ENCODE measurements at places on chromosomes 6 and 20.

GRCh38 chr6:96715608-96716007 is 121.7 kb downstream of the GPR63 start:
- no peak for DNase-seq

GRCh38 chr6:89073840-89074239 is 6.7 kb upstream of the PNRC1 start:
- DNase-seq: no peak

DNA sequence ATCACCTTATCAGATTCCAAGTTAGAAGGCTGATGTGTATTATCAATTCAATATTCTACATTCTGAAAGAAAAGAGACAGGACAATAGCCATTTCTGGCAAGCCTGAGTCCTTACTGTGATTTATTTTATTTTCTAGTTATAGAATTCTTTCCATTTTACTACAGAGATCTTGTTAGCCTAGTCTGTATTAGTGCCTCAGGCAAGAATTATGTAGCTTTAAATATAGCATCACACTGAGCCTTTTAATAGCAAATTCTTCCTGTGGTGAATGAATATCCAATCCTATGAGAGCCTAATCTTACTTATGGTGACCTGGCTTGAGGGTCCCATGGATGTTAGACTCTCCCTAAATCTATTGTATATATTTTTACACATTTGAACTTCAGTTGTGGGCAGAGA is 732.8 kb upstream of the CITED2 start:
- DNase-seq: no peak

DNA sequence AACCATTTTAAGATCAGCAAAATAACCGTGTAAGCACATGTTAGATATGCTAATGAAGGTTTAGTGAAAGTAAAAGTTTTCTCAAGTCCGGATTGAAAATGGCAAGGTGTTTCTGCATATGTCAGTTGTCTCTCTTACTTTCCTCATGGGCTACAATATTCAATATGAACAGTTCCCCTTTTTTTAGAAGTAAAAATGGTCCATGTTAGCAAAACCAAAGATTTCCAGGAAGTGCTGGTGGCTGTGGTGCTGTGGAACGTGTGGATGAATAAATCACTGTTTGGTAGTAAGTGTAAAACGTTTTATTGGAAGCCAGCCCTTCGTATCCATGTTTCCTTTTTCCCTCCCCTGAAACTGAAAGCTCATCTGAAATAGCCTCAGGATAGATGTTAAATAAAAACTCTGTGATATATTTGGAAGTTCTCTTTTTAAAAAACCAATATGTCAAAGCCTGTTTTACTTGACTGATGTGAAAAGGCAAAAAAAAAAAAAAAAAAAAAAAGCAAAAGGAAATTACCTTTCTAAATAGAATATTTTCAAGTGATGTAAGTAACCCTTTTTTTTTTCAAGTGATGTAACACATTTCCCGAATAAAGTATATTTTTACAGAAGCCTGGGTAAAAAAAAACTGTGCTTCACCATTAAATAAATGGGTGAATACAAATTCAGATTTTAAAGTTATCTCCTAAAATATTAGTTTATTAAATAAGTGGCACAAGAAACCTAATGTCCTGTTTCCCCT is 41.9 kb downstream of the PLEKHG1 start:
- no peak for DNase-seq

- no peak for DNase-seq
Measured at GRCh38 chr6:99145738-99146137, 198.0 kb upstream of the FBXL4 start.

DNA sequence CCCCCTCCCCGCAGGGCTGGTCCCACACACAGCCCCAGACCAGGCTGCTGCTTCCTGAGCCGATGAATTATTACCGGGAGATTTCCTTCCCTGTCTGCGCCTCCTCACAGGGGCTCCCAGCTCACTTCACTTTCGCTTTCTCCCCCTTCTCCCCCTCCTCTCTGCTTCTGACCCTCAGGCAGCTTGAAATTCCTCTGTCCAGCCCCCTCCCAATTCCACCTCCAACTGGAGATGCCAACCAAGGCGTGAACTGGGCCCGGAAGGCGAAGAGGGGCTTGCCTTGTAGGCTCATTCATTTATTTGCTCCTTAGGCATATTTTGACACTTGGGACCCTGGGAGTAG is 1.7 kb upstream of the TCF15 start:
- DNase-seq: no peak

DNA sequence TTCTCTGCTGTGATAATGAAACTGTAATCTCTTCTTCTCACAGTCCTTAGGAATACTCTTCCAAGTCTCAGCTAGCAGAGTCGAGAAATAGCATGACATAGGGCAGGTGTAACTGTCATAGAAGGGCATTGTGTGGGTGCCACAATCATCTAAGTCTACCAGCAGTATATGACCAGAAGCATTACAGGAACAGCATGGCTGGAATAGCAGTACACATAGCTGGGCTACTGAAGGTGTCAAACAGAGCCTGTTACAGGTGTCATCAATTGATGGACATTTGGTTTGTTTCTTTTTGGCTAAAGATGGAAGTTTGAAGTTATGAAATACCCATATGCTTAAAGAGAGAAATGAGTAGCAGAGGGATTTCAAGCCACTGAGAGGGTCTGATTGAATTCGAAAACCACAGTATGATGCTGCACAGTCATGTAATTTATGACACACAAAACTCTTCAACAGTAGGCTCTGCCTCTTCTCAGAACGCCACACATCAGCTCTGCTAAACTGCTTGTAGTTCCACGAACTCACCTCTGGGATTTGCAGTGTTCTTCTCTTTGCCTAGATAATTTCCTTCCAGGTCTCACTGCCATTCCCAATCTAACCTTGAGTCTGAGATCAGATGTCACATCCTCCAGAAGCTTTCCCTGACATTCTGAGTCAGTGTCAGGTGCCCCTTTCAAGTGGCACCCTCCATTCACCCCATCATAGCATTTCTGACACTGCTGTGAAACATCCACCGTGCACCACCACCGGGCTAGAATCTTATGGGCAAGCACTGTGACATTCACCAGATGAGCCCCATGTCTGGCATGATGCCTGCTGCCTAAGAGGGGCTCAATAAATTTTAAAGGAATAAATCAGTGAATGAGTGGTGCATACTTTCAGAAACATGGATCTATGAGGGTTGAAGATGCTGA is 151.0 kb downstream of the ADAT2 start:
- DNase-seq: no peak

DNA sequence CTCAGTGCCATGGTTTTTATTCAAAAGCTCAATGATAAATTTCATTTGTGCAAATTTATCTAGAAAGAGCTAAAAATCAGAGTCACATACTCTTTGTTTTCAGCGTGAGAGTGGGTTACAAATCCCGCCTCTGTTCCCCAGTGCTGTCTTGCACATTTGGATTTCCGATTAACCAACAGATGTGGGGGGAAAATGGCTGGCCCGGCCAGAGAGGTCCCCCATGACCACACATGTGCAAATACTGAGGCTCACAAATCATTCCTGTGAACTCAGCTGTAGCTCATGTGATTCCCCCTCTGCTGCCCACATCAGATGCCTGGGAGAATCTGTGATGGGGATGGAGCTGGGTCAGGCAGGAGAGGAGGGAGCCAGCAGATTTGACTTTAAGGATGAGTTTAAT is 168.7 kb downstream of the PAX1 start:
- no peak for DNase-seq

- DNase-seq: no peak
Measured at GRCh38 chr6:20400456-20401204, 1.0 kb upstream of the E2F3 start.

GRCh38 chr20:50416269-50417022 is 93.7 kb upstream of the PTPN1 start:
- no peak for DNase-seq

DNA sequence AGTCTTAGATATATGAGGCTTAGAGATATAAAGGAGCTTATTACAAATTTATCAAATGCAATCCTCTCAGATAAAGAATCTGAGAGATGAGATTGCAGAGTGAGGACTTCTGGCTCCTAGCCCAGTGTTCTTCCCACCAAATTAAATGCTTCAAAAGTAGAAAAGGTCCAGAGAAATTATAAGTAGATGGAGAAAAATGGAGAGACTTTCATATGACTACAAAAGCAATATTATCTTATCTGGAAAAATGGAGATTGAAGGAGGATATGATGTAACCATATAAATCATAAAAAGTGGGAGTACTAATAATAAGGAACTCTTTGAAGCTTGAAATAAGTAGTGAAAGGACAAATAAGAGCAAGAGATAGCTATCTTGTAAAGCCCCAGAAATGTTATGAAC is 2.8 kb downstream of the KCTD20 start:
- no peak for DNase-seq

DNA sequence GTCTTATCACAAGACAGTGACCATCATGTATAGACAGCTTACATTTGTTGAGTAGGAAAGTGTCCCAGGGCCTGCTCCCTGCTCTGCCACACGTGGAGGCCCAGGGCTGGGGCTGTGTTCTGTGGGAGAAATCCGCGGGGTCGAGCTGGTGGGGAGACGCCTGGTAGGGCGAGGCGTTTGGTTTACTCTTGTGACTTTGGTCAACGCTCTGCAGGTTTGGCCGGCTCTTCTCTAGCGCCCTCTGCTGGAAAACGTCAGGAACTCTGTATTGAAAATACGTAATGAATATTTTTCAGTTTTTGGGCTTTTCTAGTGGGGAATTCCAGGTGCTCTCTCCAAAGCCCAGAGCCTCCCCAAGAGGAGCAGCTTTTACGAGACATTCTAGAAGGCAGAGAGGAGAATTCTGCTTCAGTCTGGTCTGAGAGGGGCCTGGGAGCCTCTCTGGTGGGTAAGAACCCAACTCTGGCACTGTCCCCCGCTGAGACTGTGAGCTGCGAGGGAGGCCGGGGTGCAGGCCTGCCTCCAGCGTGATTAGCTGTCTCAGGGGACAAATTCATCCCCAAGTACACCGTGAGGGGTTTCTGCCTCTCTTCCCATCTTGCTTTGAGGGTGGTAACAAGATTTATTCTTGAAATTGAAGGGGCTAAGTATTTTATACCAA is 112.6 kb upstream of the RALGAPA2 start:
- no peak for DNase-seq

GRCh38 chr6:53640361-53640760 is 25.2 kb downstream of the KLHL31 start:
- no peak for DNase-seq

- DNase-seq: no peak
Measured at GRCh38 chr6:156971153-156971885, 194.1 kb downstream of the ARID1B start.

DNA sequence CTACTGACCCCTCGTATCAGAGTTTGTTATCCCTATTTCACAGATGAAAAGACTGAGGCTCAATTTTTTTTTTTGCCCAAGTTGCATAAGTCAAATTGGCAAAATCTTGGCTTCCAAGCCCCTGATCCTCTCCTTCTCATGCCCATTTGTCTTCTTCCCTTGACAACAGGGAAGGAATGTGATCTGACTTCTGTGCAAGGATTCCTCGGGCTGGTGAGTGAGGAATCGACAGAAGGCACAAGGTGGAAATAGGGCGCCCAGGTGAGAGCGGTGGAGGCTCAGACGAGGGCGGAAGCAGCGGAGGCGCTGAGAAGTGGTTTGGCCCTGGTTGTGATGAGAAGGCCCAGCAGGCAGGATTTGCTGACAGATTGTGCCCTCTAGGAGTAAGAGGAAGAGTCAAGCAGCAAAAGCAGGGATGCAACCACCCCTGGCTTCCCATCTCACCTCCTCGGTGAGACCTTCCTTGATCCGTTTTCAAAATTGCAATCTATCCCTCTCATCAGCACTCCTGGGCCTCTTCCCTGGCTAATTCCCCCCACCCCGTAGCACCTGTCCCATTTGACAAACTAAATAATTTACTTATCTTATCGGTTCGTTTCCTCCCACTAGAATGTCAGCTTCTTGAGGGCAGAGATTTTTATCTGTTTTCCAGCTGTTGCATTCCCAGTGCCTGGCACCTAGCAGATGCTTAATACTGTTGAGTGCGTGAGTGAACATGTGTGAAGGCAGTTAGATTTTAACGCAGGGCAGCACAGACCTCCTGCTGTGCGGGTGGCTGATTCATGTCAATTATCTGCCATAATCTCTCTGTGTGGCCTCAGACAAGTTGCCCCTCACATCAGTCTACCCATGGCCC is 3.7 kb upstream of the SIRPA start:
- DNase-seq: no peak

- no peak for DNase-seq
Measured at GRCh38 chr20:63177785-63178445, 38.0 kb downstream of the YTHDF1 start.

DNA sequence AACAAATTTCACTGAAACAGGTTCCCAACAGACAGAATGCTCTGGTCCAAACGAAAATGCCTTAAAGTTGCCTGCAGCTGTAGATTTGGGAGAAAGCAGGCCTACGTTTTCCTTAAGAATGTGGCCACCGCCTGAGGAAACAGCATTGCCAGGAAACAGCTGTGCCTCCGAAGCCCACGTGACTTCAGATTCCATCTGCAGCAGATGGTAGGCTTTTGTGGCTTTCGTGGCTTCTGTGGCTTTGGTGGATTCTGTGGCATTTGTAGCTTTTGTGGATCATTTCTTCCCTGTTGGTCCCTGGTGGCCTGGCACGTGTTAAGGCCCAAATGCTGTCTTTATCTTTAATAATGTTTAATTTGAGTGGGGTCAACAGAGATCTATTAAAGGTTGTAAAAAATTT is 222.9 kb downstream of the TTLL2 start:
- no peak for DNase-seq

DNA sequence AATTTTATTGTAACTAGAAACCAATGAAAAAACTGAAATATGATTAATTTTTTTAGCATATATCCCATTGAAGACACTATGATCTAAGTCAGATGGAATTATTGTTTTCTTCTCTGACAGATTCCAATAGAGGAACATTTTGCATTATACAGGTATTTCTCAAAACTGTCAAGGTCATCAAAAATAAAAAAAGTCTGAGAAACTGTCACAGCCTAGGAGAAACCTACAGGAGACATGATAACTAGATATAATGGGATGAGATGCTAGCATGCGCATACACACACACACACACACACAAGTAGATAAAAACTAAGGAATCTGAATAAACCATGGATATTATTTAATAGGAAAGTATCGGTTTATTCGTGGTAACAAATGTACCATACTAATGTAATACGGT is 161.9 kb upstream of the HCRTR2 start:
- no peak for DNase-seq

DNA sequence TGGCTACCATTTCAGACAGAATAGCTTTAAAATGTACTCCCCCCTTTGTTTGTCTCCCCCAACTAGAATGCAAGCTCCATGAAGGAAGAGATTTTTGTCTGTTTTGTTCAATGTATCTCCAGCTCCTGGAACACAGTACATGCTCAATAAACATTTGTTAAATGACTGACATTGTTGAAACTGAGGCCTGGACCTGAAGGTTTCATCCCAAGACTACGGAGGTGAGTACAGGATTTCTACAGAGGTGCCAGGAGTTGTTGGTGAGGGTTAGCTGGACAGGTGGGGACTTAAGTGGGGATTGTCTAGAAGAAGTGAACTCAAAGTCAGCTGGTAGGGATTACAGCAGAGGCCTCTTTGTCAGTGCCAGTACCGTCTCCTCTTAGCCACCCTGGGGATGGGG is 19.4 kb downstream of the VEGFA start:
- DNase-seq: no peak

- DNase-seq: no peak
Measured at GRCh38 chr20:57501461-57502335, 23.2 kb downstream of the CTCFL start.

Data from omental fat pad (tissue), 4 donors.